ENCODE measurements at places on chromosomes 4 and X.

DNA sequence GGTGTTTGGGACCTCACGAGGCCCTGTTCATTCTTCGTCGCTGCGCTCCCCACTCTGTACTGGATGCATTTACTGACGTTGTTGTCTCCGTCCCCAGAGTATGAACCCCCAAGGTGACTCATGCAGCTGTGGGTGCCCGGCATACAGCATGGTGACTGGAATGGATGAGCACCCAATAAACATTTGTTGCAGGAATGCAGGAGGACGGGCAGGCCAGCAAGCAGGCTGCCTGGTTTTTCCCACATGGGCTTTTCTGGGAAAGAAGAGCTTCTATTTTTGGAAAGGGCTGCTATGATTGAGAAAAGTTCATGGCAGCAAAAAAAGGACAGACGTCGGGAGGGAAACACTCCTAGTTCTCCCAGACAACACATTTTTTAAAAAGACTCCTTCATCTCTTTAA, 893 bp upstream of the SOD3 start:
- DNase-seq = no peak

DNA sequence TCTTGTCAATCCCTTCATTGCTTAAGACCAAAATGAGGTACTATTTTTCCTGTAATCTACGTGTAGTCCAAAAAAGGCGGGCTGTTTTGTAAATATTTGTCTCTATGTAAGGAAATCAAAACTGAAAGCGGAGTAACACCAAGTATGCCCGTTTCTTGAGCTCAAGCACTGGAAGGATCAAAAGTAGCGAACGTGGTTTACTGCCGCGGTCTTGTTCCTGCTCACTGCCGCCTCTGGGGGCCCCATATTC, 71.5 kb downstream of the AFF1 start:
- DNase-seq = no peak

GRCh38 chr4:71243091-71243833, 95.6 kb upstream of the SLC4A4 start:
- no peak for DNase-seq

GRCh38 chr4:24188459-24188858, 298.6 kb upstream of the PPARGC1A start:
- DNase-seq = no peak

DNA sequence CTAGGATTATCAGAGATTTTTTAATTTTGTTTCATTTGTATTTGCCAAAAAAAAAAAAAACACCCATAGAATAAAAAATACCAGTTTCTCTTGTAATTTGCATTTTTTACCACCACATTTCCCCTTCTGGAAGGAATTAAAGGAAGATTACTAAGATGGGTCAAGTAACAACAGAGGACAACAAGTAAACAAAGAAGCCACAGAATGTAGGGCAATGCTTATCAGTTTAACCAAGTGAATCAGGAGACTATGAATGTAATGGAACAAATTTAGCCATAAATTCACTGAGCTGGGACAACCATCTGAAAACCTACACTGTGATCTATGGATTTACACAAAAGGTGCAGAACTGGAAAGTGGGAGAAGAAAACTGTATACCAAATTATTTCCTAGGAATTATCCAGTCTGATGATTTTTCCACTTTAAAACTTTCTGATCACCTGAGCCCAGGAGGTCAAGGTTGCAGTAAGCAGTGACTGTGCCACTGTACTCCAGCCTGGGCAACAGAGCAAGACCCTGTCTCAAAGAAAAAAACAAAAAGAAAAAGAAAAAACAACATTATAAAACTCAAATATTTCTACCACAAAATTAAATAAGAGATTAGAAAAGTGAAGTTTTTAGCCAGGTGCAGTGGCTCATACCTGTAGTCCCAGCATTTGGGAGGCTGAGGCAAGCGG, 32.4 kb downstream of the LRBA start:
- DNase-seq = no peak

DNA sequence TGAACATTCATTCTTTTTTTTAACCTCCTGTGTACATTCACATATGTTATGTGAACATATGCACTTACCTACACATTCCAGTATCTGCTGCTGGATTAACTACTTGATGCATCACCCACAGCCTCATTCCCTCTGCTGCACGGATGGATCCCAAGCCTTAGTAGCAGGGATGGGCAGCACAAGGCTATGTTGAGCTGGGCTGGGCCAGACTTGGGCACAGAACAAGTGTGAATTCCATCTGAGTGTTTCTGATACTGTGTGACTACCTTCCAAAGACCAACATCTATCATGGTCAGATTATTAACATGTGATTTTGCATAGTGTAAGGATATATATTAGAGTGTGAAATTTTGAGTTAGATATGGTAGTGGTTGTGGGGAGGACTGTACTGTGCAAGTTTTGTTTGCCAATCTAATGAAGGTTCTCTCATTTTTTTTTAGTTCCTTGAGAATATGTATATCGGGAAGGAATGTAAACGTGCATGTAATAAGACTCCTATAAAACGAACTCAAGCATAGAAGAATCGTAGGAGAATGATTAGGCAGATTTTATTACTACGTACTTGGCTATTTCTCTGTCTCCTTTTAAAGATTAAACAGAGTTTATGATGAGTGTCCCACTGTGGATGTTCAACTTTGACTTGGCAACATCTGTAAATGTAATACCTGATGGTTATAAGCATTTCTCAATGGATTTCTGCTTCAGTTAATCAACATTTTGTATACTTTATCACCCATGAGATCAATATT, 23.4 kb upstream of the STBD1 start:
- no peak for DNase-seq

DNA sequence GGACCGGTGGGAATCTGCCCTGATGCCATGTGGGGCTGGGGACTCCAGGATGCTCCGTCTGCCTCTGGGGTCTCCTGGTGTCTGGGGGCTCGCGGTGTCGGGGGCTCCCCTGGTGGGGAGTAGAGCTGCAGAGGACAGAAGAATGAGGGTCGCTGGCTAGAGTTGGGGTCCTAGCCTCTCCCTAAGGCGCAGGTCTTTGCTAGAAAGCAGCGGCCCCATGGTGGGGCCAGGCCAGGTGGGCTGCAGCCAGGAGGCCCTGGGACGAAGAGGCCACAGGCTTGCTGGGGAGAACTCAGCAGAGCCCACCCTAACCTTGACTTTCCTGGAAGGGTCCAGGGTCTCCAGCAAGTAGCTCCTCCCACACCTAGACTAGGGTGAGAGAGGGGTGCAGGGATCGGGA, 21.4 kb downstream of the FGFRL1 start:
- no peak for DNase-seq

DNA sequence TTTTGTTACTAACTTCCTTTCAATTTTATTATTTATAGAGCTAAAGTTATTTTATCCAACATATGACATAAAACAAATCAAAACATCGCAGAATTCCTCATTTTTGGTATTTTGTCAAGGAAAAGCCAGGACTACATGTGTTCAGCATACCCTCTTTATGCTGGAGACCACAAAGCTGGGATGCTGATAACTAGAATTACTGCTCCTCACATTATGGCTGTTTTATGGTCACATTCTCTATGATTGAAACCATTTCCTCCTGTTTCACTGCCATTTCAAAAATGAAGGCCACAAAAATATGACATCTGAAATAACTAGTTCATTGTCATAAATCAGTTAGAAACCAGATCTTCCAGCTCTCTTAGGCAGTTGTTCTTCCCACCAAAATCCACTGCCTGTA, 41.7 kb downstream of the KLHL34 start:
- no peak for DNase-seq

DNA sequence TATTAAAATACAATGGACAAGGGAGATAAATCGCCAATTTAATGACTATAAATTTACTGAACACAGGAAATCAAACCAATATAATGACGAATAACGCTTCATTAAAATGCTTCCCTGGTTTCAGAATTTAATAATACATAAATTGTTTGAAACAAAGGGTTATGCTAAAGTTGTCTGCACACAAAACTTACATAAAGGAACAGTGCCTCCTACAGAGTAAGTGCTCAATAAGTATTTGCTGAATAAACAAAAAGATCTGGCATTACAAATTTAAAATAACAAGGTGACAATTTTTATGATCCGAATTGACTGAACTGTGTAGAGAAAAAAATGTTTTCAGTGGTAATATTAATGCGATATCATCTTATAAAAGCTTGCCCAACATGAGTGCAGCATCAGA, 69.6 kb downstream of the NOCT start:
- DNase-seq = no peak

- no peak for DNase-seq
Observed at GRCh38 chr4:184102927-184103326, 114.7 kb downstream of the ENPP6 start.

- no peak for DNase-seq
Observed at GRCh38 chr4:76800902-76801301, 97.0 kb downstream of the SOWAHB start.

DNA sequence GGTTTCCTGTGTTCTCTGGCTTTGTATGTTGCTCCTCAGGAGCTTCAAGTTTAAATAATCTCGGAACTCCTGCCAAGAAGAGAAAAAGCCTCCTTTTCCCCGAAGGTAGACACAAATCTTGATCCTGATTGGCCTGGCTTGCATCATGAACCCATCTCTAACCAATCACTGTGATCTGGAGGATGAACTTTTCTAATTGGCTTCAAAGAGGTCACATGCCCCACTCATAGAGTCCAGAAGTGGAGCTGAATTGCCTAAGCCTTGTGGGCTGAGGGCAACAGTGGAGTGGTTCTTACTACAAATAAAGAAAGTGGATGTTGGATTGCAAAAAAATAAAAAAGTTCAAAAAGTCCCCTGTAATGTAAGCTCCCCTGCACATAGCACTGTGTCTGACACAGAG, 245.9 kb downstream of the MID1IP1 start:
- no peak for DNase-seq

GRCh38 chr4:80495865-80496264, 160.3 kb downstream of the CFAP299 start:
- no peak for DNase-seq

DNA sequence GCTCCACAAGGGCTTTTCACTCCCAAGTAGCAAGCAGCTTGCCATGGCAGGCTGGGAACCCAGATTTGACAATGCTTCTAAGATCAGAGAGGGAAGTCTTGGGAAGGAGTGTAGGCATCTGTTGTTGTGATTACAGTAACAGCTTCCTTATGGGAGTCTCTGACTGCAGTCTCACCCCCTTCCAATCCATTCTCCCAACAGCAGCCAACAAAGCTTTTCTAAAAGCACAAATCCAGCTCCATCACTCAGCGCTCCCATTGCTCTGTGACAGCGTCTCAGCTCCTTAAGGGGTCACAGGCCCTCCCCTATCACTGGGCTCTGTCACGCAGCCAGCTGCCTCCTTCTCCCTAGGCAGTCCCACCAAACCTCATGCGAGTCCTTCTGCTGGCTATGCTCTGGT, 7.1 kb downstream of the IGFBP7 start:
- DNase-seq = no peak

DNA sequence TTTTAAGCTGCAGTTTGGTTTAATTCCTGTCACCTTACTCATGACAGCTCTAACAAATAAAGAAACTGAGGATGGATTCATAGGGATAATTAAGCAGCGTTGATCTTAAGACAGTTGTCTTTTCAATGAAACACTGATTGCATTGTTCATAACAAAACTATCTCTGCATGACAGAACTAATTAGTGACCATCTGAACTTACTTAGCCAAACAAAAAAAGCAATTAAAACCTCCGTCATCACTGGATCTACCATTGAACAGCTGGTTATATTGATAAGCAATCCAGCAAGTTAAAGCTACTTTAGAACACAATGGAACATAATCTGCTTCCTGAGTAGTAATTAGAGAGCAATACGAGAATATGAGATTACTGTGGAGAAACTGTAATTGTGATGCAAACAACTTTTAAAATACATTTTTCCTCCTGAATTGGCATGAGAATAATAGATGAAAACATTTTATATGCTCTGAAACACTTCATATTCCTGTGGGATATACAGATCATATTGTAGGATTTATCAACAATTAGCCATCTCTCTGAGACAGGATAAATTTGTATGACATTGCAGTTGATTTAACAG, 2576.8 kb downstream of the PCDH7 start:
- no peak for DNase-seq

GRCh38 chr4:115165503-115165902, 52.1 kb upstream of the NDST4 start:
- DNase-seq = no peak

DNA sequence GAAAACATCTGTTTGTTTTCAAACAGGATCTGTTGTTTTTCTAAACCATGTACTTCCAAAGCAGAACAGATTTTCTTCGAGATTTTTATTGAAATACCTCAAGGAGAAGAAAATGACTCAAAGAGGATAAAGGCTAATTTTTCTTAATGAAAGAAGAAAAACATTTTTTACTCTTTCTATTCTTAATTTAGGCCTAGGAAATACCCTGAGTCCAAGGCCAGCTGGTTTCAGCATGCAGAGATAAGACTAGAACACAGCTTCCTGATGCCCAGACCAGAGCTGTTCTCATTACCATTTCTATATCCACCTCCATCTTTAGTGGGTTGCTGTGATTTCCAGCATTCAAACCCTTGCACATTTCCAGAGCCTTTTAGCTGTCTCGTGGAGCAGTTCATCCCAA, 18.3 kb downstream of the GAB1 start:
- no peak for DNase-seq

DNA sequence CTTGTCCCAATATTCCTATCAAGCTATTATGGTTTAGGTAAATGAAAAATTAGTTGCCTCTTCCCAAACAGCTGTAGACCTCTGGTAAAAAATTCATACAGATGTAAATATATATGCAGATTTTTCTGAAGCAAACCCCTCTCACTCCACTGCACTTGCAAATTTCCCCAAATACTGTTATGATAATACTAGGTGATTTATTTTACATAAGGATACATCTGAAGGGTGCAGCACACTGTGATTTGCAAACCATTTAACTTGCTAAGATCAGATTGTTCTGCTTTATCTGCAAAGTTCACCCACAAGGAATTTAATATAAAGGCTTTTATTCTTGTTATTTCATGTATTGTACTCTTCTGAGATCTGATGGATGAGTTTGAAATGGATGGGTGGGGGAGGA, 177.0 kb downstream of the GPAT3 start:
- no peak for DNase-seq

GRCh38 chr4:1033840-1034551, 22.6 kb downstream of the FGFRL1 start:
- DNase-seq = no peak

GRCh38 chr4:75168548-75168947, 235.6 kb downstream of the PARM1 start:
- no peak for DNase-seq

DNA sequence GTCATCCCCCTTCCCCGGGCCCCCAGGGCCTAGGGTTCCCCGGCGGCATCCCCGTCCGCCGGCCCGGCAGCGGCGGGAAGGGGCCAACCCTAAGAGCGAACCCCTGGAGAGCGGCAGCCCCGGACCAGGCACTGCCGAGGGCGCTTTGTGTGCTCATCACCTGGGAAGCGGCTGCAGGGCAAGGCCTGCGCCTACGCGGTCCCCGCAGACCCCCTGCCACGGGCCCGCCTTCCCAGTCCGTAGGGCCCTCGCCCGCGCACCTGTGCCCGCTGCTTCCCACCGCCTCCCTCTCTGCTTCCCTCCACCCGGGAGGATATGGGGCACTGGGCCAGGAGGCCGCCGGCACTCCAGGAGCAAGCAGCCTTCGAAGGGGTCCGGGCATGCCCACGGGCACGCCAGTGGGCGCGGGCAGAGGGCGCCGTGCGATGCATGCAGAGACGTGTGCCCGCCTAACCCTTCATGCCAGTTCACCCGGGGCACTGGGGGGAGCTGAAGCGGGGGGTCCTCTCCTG, 2.6 kb downstream of the FLNA start:
- no peak for DNase-seq

- no peak for DNase-seq
Observed at GRCh38 chrX:154401045-154401799, 3.0 kb downstream of the RPL10 start.

GRCh38 chrX:130082244-130083106, 27.8 kb downstream of the ELF4 start:
- DNase-seq = peak; percentile 51
